ENCODE measurements at places on chromosomes 16 and 17.

GRCh38 chr16:88649195-88649923 is 1.5 kb downstream of the CYBA start:
- no peak for DNase-seq

- DNase-seq: no peak
Observed at GRCh38 chr17:64008346-64008745, 10.2 kb downstream of the PRR29 start.

DNA sequence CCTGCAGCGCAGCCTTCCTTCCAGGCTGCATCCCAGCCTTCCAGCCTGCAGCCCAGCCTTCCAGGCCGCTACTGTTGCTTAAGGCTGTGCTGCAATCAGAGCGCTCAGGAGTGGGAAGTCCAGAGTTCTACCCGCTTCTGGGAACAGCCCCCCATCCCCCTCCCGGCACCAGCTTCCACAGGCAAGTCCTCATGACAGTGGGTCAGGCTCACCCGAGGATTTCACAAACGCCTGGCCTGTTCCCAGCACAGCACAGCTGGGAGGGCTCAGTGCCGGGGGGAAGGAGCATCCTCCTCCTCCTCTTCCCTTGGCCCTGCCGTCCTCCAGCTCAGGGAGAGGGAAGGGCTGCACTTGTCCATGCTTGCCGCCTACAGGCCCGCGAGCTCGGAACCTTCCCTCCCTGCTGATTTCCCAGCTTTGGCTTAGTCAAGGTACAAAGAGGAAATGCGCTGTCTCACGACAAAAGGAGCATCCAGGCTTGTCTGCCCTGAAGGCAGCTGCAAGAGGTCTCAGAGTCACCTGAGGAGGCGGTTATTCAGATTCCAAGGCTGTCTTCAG is 8.3 kb downstream of the SOCS3 start:
- peak; percentile 35 for DNase-seq

- DNase-seq: no peak
Observed at GRCh38 chr16:46651305-46651704, 30.1 kb upstream of the SHCBP1 start.

DNA sequence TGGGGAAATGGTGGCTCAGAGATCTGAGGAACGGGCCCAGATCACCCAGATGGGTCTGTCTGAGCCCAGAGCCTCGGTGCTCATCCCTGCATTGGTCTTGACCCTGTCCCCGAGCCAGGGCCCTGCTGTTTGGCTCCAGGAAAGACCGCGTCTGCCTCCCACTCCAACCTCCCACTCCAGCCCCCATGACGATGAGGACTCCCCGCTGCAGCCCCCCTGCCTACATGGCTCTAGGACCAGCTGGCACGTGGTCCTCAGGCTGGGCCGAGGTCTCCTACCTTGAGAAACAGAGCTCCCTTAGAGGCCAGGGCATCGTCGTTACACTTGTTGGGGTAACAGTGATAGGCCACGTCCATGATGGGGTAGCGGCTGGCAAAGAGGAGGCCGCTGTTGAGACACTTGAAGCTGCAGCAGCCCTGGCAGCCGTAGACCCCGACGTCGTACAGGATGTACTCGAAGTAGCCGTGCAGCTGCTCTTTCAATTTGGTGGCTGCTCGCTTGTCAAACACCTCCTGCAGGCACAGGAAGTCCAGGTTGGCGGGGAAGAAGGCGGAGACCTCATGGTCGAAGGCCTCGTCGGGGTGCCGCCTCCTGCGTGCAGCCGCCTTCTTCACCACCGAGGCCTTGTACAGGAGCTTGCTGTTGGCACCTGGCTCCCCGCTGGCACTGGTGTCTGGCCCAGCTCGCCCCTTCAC is 59.9 kb downstream of the PRMT7 start:
- DNase-seq: no peak

GRCh38 chr17:56030009-56030624 is 123.2 kb upstream of the ANKFN1 start:
- DNase-seq: no peak

DNA sequence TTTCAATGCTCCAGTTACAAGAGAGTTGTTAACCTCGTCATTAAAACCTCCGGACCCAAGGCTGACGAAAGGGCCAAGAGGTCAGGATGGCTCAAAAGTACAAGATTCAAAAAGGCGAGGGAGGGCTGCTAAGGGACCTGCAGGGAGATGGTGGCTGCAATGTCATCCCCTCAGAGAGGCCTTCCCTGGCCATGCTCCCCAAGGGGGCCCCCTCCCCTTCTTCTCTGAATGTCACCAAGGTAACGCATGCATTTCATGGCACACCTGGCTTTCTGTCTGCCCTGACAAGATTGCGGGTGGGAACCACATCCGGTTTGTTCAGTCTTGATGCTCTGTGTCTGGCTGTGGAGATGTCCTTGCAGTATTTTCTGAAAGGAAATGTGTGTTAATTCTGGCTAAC is 89.9 kb downstream of the C16orf78 start:
- no peak for DNase-seq

GRCh38 chr16:71559855-71560254 is 17.0 kb downstream of the TAT start:
- DNase-seq: no peak

- no peak for DNase-seq
Observed at GRCh38 chr17:4733073-4733531, 1.9 kb downstream of the MED11 start.

- DNase-seq: no peak
Observed at GRCh38 chr17:27319541-27320221, 25.8 kb downstream of the WSB1 start.

DNA sequence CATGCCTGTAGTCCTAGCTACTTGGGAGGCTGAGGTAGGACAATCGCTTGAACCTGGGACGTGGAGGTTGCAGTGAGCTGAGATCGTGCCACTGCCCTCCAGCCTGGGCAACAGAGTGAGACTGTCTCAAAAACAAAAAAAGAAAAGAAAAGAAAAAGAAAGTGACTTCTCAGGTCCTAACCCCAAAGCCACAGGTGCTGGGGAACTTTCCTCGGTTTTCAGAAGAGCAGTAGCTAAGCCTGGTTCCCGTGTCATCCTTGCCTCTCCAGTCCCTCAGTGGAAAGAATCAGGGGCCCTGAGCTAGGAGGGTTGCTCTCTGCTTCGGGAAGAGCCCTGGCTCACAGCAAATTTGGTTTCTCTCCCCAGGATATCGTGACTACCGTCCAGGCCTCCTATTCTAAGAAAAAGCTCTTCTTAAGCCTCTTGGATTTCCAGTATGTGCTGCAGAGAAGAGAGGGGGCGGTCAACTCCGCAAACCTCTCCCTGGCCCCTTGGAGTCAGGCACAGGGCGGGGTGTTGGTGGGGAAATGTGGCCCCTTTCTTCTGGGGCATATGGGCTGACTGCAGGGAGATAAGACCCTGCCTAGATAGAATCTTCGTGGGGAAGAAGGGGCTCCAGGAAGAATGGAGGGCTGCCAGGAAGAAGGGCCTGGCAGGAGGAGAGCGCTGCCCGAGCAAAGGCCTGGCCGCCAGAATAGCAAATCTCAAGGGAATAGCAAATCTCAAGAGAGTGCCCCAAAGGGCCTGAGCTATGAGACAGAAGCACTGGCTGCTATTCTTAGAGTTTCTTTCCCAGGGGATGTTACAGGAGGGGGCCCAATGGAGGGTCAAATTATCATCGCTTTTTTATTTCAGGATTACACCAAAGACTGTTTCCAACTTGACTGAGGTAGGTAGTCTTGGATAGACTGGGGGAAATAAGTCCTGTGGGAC is 8.3 kb upstream of the NLRC5 start:
- no peak for DNase-seq

DNA sequence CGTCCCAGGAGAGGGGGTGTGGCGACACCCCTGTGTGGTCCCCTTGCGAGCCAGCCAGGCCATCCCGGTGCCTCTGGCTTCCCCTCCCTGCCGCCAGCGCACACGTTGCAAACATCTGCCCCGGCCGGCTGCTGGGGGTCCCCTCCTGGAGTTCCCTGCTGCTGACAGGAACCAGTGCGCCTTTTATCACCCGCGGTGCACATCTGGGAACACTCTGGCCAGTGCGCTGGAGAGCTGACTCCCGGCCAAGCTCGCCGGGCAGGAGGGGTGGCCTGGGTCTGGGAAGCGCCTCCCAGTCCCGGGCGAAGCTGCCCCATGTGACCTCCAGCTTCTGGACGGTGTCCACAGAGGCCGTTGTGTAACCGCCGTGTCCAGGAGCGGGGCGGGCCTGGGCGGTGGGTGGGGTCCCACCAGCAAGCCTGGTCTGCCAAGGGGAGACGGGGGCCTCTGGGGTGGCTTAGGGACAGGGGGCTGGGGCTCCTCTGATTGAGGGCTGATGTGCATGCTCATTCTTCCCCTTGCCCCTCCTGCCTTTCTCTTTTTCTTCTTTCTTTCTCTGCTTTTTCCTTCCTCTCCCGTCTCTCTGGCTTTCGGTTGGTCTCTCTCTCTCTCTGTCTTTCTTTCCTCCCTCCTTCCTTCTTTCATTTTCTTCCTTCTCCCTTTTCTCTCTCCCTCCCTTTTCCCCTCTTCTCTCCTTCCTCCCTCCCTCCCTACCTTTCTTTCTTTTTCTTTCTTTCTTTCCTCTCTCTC is 25.2 kb upstream of the CIBAR2 start:
- peak; percentile 86 for DNase-seq

GRCh38 chr17:10127819-10128425 is 70.5 kb downstream of the GAS7 start:
- DNase-seq: no peak

DNA sequence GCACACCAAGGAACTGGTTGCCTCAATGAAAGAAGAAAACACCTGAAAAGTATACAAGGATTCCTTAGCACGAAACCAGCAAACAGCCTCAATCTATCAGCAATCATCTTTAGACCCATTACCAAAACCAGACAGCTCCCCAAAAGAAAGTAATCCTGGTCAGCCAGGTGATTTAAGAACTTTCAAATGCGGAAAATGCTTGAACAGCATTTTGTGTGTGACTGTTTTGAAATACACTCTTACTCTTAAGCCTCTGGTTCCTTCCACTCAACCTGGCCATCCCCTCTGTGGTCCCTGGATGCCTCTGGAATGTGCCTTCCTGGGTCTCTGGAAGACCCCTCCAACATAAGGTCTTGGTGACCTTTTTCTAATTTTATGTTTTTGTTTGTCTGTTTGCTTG is 70.5 kb upstream of the NOG start:
- no peak for DNase-seq

DNA sequence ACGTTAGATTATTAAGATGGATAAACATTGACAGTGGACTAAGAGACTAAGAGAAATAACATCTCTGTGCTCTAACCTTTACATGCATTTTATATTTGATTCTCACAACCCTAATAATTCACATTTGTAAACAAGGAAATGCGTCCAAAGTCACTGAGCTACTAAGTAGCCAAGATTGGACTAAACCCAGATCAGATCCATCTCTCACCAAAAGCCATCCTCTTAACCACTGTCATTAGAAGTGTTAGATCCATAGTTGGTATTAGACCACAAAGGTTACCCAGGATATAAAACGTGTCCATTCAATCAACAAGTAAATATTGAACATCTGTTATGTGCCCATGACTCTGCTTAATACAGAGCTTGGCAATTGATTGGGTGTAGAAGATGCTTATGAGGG is 5.2 kb downstream of the HSD17B2 start:
- DNase-seq: no peak

Data from H54 (cell line).